ENCODE measurements at places on chromosomes 4 and X.

- DNase-seq, result no peak
Measured at GRCh38 chr4:59655996-59656395, 1544.1 kb upstream of the ADGRL3 start.

- no peak for DNase-seq
Measured at GRCh38 chr4:132797856-132798255, 351.2 kb upstream of the PCDH10 start.

DNA sequence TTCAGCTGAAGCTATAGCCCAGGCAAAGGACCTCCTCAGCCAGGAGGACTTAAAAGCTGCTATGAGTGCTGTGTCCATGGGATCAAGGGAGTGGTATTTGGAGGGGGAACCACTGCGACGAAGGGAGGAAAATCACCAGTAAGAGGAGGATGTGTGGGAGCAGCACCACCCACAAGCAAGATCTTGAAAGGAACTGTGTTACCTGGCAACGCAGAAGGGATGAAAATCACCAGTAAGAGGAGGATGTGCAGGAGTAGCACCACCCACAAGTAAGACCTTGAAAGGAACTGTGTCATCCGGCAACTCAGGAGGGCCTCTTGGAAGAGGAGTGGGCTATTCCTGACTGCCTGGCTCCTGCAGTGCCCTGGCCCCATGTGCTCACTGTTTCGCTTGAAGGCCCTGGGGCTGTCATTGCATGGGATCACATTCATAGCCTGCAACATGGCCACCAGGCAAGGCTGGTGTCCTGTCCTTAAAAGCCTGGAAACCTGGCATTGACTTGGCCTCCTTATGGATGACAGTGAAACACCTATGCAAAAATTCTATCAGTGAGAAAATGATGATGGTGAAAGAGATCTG is 48.3 kb downstream of the TRMT44 start:
- DNase-seq, result no peak

- DNase-seq, result peak; percentile 60
Measured at GRCh38 chr4:87093443-87094123, 126.8 kb downstream of the KLHL8 start.

DNA sequence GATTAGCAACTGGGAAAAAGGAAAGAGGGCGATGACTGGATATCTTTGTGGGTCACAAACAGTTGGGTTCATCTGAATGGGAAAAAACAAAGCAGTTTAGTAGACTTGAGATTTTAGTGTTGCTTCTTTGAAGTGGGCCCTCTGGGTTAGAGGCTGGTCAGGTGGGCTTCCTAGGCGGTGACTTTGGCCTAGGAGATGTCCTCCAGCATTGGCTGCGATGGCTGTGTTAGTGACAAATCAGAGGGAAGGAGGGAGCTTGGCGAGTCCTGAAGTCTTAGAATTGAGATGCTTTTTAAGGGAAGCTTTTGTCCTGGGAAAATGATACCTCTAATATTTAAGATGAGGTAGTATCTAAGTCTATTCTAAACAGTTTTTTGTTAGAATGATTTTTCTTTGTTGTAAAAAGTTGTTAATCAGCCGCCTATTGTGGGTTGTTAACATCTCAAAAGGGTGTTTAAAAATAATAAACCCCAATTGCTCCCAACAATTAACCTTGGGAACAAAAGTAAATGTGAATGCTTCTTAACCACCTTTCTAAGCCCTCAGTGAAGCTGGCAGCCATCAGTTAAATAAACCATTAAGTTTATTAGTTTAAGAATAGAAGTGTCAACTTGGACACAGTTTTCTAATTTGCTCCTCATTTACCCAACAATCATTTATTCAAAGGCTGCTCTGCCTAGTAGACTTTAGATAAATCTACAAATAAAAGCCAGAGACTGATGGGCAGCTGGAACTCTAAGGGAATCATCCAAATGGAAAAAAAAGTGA is 31.7 kb downstream of the DLG3 start:
- DNase-seq, result no peak

GRCh38 chrX:769796-770195 is 139.2 kb downstream of the SHOX start:
- no peak for DNase-seq

GRCh38 chr4:108099838-108100237 is 68.9 kb downstream of the LEF1 start:
- DNase-seq, result no peak

DNA sequence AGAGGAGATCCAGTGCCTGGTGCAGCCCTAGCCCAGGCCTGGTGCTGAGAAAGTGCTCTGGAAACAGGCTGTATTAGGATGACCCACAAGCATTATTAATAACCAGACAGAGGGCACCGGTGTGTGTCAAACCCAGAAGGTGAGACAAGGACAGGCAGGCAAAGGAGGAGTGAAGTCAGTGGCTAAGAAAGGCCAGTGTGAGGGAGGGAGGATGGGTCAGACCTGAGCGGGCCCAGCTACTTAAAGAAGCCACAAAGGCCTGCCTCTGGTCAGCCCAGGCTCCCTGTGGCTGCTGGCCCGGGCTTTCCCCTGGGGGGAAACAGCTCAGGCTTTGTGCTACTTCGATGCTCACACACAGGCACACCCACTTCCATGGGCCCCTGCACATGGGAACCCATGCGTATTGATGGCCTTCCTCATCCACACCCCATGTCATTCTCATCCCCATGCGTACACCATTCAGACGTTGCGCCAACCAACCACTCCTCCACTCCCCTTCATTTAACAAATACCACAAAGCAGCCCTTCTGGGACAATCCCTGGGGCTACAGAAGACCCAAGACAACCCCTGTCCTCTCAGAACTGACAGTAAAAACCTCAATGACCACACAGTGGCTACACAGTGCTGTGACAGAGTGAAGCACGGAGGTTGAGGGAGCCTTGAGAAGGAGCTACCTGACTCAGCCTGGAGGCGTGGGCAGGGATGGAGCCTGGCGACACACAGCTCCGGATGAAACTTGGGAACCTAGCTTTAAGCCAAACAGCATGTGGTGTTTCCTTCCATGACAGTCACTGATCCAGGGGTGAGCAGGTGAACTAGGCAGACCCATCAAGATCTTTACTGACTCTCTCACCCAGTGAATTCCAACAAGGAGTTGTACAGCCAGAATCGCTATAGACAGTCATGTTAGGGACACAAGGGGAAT is 24.9 kb upstream of the MTM1 start:
- no peak for DNase-seq

DNA sequence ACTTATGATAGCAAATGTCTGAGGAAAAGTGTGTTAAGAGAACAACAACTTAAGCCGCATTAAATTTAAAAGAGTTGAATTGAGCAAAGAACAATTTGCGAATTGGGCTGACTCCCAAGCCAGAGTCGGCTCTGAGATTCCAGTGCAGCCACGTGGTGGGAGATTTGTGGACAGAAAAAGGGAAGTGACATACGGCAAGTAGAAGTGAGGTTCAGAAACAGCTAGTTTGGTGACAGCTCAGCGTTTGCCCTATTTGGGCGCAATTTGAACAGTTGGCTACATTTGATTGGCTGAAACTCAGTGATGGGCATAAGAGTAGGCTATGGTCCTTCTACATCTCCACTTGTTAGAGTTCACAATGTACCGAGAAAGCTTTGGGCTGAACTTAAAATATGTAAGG is 124.0 kb downstream of the PRKX start:
- DNase-seq, result no peak

DNA sequence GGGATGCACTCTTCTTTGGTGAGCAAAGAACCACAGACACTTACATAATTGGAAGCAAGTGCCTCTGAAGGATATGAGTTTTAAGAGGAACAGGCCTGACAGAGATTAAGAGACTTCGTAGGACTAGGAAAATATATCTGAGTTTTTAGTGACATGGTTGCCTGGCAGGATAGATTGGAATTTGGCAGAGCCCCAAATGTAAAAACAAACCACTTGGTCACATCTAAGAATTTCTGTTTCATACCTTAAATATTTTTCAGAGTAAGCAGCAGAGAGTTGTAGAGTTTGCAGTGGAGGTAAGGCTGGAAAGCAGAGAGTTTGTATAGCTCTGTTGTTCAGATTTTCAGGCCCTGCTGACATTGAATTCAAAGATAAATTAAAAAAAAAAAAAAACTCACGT is 150.1 kb upstream of the MAGEB2 start:
- no peak for DNase-seq

DNA sequence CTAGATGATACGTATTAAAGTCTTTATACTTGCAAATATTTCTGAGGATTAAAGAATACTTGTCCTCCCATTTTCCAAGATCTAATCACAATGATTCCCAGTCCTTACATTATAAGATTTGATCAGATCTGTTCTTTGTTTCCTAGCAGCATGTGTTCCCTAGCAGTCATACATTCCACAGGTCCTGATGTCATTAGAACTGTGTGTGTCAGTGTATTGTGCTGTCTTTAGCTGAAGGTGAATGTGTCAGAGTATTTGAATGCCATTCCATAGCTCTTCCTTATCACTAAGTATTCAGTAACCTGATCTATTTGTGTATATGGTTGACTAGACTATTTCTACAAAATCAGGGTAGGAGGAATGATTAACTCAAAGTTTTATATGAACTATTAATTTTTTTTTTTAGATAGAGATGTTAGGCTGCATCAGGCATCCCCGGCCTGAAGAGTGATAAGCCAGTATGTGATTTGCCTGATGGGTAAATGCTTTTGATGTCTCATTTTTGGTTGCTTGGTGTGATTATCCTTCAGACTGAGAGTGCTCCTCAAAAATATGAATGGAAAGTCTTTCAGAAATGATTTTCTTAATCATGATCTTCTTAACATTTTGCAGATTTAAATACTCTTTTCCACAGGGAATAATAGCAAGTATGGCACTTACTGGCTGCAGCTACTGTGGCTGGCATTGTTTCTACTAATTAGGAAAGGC is 4.4 kb downstream of the ADGRL3 start:
- no peak for DNase-seq

DNA sequence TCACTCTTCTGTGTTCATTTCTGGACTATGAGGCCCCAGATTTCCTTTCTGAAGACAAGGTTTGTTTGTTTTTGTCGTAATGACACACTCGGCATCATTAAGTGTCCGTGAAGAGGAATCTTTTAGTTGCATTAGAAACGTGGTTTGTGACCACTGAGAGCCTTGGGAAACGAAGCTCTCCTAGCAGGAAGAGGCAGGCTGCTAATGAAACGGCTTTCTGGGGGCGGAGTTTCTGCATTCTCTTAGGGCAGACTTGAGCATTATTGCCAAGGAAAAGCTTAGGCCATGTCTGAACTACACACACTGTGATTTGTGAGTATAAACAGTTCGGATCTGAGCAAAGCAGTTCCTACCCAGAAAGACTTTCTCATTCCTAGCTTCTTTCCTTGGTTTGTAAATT is 64.0 kb downstream of the SOX3 start:
- no peak for DNase-seq

GRCh38 chr4:39502019-39502663 is 25.1 kb downstream of the UGDH start:
- no peak for DNase-seq

DNA sequence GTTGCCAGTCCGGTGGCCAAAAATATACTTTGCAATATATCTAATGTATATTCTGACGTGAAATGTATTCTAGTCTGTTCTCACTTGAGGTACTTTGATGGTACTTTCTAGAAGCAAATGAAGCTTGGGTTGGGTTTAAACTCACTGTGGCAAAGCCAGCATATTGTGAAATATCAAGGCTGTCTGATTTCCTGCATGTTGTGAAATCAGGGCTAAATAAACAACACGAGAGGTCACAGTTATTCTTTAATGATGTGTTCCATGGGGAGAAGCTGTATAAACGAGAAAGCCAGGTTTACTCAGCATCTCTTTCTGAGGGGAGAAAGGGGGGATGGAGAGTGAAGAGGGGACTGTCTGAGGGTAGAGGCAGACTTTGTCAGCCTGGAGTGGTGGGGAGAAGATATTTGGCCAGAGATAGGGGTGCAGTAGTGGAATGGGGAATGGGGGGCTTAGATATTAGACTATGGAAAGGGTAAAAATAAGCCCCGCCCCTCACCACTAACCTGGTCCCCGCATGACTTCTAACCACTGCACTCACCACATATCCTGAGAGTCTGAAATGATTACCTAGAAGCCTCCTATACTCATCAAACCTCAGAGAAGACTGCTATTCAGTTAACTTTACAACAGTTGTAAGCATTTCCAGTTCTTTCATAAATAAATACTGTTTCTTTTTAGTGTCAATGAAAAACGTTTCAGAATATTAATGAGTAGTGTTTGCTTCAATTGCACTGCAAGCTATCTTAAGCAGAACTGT is 5.9 kb upstream of the SCARB2 start:
- no peak for DNase-seq

- peak; percentile 49 for DNase-seq
Measured at GRCh38 chrX:103918050-103918449, 44.4 kb upstream of the TMSB15B start.

GRCh38 chr4:172055498-172055897 is 242.3 kb downstream of the GALNTL6 start:
- no peak for DNase-seq

- no peak for DNase-seq
Measured at GRCh38 chr4:124288706-124289486, 423.6 kb downstream of the ANKRD50 start.

DNA sequence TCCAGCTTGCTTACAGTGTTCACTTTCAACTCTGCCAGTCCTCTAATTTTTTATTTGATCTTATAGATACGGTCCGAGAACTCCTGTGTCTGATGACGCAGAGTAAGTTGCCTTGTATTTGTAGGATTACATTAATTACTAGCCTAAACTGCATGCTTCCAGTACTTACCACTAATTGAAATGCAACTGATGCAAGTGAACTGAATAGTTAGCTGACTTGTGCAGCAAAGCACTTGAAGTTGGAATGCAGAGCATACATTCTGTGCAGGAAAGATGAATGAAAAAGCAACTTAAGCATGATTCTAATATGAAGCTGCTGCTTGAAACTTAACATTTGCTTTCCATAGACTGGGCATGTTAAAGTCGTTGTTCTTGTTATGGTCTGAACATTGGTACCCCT is 100.9 kb downstream of the LIMCH1 start:
- no peak for DNase-seq

- DNase-seq, result no peak
Measured at GRCh38 chr4:127616898-127617297, 15.9 kb upstream of the INTU start.

GRCh38 chr4:70577220-70577927 is 14.7 kb upstream of the AMBN start:
- no peak for DNase-seq

GRCh38 chr4:188289531-188290125 is 150.4 kb downstream of the TRIML1 start:
- no peak for DNase-seq

- DNase-seq, result no peak
Measured at GRCh38 chr4:88957570-88957969, 99.4 kb downstream of the FAM13A start.
